ENCODE measurements at places on chromosomes 2 and 18. TPM values are rescaled to one million over a fixed set of nuclear protein-coding genes. Genes with fewer than 3 reads are reported as not detected.
A peak's percentile ranks its signal among the peaks of the same experiment; 100 is the strongest.

DNA sequence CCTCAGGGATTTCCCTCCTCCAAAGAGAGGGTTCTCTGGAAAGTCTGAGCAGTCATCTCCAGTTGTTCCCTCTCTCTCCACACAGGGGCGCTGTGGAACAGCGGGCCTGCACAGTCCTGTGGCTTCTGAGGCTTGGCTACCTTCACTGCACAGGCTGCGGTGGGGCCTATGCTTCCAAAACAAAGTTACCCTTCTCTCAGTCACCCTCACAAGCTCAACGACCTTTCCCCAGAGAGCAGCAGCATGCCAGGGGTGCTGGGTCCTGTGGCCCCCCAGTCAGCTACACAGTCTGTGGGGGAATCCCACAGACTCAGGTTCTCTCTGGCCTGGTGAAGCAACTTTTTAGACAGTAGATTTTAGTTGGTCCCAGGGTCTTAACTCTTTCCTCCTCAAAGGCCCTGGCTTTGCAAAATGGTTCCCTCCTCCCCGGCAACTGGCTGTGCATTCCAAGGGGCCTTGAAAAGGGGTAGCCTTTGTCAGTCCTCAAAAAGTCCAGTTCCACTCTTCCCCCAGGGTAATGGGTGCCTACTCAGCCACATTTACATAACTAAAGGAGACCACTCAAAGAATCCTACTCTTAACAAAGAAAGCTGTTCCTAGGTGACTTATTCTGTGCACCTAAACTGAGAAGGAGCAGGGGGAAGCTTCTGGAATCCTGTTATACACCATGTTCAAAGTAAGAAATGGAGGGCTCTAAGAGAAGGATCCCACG lies 14.9 kb downstream of the B3GNT7 start:
- DNase-seq, result no peak

- peak; percentile 30 for DNase-seq
Observed at GRCh38 chr2:24970483-24971285, 1.1 kb downstream of the DNAJC27 start.

CNTNAP5 gene
- polyA plus RNA-seq, result not detected

DNA sequence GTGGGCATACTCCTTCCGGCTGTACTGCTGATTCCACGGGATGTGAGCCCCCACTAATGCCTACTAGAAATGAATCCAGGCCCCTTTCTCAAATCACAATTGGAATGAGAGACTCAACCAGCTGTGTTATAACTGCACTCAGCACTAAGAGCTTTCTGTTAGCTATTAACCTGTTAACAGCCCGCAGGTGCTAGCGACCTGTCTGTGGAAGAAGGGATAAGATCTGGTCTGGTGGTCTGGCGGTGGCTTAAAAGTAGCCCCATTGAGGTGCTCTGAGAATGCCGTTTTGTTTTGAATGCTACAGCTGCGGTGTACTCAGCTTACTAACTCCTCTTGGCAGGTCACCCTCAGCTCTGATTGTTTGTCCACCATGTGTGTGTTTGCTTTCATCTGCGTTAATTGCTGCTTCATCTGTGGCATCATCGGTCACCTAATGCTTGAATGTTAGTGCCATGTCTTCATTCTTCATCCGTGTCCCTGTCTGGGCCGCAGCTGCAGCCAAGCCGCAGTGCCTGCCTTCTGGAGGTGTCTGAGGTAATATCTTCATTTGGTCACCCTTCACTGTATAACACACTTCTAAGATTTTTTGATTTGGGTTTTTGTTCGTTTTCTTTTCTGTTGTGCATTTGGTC lies 16.3 kb downstream of the RAB12 start:
- DNase-seq, result no peak

DTNA gene
- 10.8 TPM for polyA plus RNA-seq

SCN3A gene
- 0.26 TPM for polyA plus RNA-seq

GRCh38 chr2:182726473-182726872 lies 10.4 kb downstream of the DNAJC10 start:
- no peak for DNase-seq

GRCh38 chr2:44100351-44100750 lies 68.3 kb upstream of the PPM1B start:
- peak; percentile 95 for DNase-seq

FOXI3 gene
- polyA plus RNA-seq, result not detected

EMILIN1 gene
- polyA plus RNA-seq, result 95.6 TPM

DNA sequence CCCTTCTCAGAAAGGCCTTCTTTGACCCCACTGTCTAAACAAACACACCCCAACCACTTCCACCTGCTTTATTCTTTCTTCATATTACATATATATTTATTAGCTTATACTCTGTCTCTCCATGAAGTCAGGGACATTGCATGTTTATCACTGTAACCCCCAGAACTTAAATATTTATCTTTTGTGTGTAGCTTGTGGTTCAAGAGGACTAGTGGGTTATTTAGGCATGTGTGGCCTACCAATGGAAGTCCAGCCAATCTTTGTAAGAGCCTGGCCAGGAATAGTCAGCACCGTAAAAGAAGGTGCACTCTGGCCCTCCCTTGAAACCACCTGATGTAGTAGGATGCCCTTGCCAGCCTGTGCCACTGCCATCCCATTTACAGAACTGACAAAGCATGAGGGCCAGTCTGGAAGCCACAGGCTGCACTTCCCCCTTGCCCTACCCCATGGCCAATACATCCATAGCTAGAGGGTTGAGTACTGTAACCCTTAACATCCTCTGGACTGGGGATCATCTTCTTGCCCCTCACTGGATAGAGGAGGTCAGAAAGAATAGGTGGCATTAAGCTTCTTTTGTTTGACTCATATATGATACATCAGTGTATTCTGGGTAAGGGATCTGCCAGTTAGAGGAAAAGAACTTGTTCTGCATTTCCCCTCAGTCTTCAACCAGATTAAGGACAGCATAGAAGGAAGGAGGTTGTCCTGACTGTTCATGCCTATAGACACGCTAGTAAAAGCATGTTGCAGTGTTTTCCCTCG lies 4.9 kb downstream of the NEMP2 start:
- peak; percentile 47 for DNase-seq

- no peak for DNase-seq
Observed at GRCh38 chr2:232104076-232104646, 142.6 kb downstream of the DIS3L2 start.

GRCh38 chr2:240573516-240574385 lies 5.5 kb downstream of the RNPEPL1 start:
- no peak for DNase-seq

DNA sequence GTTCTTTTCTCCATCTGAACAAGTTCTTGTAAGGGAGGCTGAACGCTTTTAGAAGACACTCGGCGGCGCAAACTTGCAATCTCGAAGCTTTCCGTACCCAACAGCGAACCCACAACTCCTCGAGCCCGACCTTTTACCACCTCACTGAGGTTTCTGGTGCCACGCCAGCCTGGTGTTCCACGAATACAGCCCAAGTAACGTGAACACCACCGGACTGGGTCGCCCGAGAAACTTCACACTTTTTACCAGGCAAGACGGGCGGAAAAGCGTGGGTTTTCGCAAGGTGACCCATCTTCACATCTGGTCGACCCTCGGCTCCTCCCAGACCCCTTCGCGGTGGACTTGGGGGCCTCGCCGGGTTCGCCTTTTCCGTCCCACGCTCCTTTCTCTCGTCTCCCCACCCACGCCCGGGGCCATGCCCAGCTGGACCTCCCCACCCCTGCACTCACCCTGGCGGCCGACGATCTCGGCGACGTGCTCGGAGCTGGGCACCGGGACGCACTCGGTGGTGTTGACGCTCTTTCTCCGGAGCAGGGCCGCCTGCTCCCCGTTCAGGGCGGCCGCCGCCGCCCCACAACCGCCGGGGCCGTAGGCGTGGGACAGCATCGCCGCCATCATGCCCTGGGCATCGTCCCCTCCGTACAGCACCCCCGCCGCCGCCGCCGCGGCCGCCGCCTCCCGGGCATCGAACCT lies 1.2 kb downstream of the MEX3C start:
- peak; percentile 15 for DNase-seq

GRCh38 chr2:106956416-106956815 lies 70.4 kb upstream of the ST6GAL2 start:
- DNase-seq, result no peak

DNA sequence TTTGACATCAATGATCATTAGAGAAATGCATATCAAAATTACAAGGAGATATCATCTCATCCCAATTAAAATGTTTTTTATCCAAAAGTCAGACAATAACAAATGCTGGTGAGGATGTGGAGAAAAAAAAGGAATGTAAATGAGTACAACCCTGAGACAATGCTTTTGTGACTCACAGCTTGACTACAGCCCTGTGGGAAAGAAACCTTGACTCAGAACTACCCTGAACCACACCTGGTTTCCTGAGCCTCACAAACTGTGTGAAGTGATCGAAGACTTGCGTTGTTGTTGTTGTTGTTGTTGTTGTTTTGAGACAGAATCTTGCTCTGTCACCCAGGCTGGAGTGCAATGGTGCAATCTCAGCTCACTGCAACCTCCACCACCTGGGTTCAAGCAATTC lies 266.6 kb upstream of the MYT1L start:
- DNase-seq, result no peak
